ENCODE measurements at places on chromosomes 12 and 14.

DNA sequence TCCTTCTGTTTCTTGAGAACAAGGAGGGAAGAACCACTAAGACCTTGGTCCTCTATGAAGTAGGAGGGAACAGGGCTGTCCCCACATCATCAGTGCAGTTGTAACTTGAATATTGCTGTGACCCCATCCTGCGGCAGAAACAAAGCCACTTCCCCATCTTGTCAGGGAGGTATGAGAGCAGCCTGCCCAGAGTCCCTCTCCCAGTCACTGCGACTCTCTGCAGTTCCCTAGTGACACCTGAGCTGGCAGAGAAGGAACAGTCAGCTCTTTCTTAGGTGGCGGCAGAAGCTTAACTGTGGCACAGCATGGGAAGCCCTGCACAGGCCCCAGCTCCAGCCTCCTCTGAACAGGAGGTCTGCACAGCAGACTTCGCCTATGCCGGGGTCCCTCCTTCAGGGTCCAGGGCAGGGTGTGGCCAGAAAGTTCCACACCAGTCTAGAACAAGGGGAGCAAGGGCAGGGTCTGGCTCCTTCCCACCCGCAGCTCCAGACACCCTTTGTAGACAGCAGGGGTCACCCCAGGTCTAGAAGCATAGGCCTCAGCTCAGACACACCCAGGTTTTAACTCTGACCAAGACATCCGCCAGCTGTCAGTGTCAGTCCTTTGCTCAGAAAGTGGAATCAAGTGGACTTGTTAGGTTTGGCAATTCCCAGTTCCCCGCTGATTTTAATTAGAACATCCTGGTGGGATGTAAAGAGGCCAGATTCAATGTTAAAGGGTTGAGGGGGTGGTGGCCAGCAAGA, 36.8 kb downstream of the DEGS2 start:
- no peak for DNase-seq

- no peak for DNase-seq
These were observed 174.7 kb downstream of the SLC2A13 start for GRCh38 chr12:39931231-39931630.

- DNase-seq: no peak
These were observed 89.3 kb downstream of the FIGNL2 start for GRCh38 chr12:51759175-51759574.

DNA sequence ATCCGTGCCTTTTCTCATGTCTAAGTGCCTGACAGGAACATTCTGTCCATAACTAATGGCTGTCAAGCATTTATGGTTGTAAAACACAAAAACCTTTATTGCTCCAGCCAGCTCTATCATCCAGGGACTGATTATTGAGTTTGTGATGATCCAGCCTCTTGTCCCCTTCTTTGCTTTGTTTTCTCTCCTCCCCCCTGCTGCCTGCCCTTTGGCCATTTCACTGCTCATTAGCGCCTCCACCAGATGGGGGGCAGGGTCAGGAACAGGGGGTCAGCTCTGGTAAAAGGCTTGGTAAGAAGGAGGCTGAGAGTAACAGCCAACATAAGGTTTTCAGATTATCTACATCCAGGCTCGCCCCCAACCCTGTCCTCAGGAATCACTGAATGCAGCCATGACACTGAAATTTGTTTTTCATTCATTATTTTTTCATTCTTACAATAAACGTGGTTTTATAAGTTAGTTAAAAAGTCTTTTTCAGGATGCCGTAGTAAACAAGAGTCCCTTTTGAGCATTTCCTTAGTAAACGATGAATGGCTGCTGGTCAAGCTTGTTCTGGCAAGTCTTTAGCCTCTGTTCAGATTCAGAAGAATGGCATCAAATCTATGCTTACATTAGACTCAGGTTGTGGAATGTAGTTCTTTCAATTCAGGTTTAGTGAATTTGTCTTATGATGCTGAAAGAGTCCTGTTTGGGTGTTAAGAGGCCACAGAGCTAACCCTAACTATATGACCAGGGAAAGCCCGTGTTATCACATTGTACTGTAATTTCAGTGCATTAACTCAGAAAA, 21.7 kb downstream of the HMGA2 start:
- no peak for DNase-seq

GRCh38 chr14:65751510-65751909, 339.0 kb downstream of the FUT8 start:
- DNase-seq: no peak

- peak; percentile 73 for DNase-seq
These were observed 306.1 kb upstream of the RGS6 start for GRCh38 chr14:71625891-71626701.

DNA sequence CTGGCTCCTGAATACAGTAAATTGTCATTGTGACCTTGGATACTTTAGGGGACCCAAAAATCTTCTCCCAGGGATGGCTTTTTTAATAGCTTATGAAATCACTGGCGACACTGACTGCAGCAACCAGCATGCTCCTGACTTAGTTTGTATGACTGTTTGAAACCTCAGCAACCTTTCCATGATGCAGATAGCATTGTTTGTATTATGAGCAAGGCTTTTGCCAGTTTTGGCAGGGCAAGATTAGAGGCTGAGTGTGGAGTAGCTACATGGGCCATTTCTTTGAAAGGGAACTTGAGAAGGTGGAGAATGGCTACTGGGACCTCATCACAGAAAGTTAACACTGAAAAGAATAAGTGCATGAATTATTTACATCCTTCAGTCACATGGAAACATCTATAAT, 50.9 kb downstream of the SLC4A8 start:
- DNase-seq: peak; percentile 9

DNA sequence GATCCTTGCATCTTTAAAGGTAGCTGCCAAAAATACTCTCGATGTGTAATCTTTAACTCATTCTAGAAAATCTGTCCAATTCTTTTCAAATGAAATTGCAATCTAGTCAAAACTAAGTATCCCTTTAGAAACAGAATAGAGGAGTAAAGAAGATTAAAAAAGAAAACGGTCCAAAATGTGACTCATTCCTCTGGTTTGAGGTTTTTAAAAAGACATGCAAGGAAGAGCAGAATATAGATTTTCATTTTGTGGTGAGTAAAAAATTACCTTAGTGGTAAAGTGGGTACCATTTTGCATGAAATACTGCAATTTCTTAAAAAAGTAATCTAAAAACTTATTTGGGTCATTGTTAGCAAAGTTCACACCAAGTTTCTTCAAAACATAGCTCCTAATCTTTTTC, 108.4 kb downstream of the BRMS1L start:
- no peak for DNase-seq

DNA sequence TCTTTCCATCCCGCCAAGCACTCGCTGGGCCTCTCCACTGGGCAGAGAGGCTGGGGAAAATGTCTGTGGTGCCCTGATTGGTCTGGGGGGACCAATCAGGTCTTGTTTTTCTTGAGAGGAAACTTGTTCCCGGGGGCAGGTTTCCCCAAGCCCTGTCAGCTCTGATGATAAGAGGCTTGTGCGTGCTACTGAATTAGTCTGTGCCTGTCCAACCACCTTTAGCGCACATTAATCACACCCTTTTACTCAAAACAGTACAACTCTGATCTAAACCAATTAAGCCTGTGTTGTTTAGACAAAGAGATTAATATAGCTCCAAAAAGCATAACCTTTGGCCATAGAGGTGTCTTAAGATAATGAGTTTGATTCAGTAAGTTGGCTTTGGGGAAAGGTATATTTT, 580.4 kb downstream of the VRK1 start:
- no peak for DNase-seq

DNA sequence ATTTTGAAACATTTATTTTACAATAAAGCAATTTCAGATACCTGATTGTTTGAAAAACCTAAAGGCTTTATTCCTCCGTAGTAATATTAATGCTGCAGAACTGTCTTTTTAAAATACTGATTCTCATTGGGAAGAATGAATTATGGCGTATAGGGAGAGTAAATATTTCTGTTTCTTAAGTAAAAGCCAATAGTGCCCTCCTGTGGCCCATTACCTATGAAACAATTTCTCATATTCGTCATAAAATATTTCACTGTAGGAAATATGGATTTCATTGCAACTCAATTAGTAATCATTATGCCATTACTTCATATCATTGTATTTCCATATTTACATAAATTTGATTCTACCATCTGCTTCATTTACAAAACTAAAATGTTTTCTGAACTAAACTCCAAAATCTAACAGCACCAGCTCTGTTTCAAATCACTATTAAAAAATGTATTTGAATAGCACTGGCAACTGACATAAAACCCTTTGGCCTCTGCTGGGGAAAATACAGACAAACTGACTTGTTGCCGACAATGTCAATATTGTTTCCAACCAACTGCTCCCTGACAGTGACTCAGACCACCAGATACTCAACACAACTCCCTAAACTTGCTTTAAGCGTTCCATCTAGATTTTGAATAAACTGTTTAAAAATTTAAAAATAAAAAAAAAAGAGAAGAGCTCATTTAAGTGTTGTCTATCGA, 290.3 kb downstream of the NAV3 start:
- peak; percentile 72 for DNase-seq

DNA sequence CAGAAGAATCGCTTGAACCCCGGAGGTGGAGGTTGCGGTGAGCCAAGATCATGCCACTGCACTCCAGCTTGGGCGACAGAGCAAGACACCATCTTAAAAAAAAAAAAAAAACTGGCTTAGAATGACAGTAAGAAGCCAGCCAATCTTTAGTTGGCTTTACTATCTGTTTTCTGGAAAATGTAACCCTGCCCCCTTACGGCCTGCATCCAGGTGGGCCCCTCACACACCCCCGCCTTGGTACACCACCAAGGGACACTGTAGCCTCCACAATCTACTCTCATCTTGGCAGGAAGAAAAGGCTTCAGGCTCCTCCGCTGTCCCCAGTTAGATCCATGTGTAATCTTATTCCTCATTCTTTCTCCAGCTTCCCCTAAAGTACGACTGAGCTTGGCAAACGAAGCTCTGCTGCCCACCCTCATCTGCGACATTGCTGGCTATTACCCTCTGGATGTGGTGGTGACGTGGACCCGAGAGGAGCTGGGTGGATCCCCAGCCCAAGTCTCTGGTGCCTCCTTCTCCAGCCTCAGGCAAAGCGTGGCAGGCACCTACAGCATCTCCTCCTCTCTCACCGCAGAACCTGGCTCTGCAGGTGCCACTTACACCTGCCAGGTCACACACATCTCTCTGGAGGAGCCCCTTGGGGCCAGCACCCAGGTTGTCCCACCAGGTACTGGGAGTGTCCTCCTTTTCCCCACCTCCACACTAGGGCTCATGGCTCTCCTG, 6.6 kb downstream of the TAPBPL start:
- no peak for DNase-seq

DNA sequence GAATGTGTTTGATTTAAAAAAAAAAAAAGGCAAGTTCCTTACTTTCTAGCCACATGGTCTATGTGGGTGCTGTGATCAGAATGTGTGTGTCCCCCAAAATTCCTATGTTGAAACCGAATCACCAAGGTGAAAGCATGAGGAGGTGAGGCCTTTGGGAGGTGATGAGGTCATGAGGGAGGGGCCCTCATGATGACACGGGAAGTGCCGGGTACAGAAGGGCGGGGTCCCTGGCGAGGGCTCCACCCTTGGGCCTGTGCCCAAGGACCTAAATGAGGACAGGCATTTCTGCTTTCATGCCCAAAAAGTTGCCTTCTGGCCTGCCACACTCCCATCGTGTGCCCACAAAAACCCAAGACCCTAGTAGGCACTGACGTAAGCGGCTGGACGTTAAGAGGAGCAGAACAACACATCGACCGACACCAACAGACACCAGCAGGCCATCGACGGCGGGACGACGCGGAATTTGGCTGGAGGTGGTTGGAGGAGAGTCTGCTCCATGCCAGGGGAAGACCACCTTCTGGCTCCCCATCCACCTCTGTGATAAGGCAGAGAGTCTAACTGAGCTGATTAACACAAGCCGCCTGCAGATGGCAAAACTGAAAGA, 211.8 kb downstream of the FOXN3 start:
- DNase-seq: no peak

GRCh38 chr12:15495746-15496145, 173.4 kb downstream of the PTPRO start:
- DNase-seq: no peak

DNA sequence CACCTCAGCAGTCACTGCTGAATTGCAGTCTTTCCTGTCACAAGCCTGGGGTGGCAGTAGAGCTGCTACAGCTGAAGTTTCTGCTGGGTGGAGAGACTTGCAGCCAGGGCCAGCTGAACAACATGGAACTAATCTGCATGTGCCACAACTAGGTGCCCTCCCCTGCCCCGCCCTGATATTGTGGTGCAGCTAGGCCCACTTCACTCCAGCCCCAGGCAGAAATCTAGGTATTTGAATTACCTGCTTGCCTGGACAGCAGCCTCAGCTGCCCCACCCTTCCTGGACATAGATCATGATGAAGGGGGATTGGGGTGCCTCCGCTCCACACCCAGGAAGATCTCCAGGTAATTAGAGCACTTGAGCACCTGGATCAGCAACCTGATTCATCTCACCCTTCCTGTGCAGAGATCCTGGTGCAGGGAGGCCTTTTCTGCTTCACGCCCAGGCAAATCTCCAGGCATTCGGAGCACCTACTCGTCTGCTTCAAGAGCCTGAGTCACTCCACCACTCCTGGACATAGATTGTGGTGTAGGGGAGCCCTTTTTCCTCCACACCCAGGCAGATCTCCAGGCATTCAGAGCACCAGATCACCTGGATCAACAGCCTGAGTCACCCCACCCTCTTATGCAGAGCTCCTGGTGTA, 477.0 kb downstream of the SOX5 start:
- DNase-seq: no peak

- peak; percentile 63 for DNase-seq
These were observed 12.3 kb downstream of the ZFP36L1 start for GRCh38 chr14:68780358-68781160.

Measured in adipocyte (in vitro differentiated cells).